ENCODE measurements at places on chromosomes 1 and 21.

- no peak for DNase-seq
Observed at GRCh38 chr1:104189207-104189606, 439.5 kb downstream of the AMY1C start.

- DNase-seq = no peak
Observed at GRCh38 chr1:201566933-201567801, 28.2 kb downstream of the NAV1 start.

- peak; percentile 98 for DNase-seq
Observed at GRCh38 chr1:68322837-68323687, 90.7 kb upstream of the WLS start.

GRCh38 chr1:27127419-27127818 is 27.5 kb downstream of the SLC9A1 start:
- DNase-seq = no peak

- no peak for DNase-seq
Observed at GRCh38 chr1:160576390-160576789, 2.9 kb downstream of the CD84 start.

All from SW480 (cell line).